ENCODE measurements at places on chromosomes 4 and X.

DNA sequence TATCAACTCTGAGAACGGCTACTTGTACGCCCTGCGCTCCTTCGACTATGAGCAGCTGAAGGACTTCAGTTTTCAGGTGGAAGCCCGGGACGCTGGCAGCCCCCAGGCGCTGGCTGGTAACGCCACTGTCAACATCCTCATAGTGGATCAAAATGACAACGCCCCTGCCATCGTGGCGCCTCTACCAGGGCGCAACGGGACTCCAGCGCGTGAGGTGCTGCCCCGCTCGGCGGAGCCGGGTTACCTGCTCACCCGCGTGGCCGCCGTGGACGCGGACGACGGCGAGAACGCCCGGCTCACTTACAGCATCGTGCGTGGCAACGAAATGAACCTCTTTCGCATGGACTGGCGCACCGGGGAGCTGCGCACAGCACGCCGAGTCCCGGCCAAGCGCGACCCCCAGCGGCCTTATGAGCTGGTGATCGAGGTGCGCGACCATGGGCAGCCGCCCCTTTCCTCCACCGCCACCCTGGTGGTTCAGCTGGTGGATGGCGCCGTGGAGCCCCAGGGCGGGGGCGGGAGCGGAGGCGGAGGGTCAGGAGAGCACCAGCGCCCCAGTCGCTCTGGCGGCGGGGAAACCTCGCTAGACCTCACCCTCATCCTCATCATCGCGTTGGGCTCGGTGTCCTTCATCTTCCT lies 2.7 kb downstream of the PCDH10 start:
- DNase-seq = no peak

DNA sequence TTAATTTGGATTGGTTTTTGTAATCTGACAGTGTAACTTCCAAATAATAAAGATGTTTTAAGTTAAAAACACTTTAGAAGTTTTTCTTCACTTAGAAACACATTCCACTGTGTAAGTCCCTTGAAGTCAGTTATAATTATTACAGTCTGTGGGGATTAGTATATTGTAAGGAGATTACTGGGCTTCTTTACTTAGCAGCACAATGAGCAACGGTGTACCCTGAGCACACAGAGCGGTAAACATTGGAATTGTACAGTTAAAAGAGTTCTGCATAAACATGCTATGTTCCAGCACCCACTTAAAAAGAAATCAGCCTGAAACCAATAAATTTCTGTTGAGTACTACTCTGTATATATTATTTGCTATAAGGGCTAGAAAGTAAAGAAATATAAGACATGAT lies 44.3 kb downstream of the CCSER1 start:
- DNase-seq = no peak

GRCh38 chr4:7252510-7253340 lies 60.4 kb downstream of the SORCS2 start:
- no peak for DNase-seq

GRCh38 chr4:110527156-110527555 lies 51.2 kb downstream of the ENPEP start:
- DNase-seq = no peak
